CD4-positive, alpha-beta T cell treated with Interleukin-2 at 100 ng/mL for 4 hours (primary cell): ENCODE measurements at places on chromosomes 7 and 10.

DNA sequence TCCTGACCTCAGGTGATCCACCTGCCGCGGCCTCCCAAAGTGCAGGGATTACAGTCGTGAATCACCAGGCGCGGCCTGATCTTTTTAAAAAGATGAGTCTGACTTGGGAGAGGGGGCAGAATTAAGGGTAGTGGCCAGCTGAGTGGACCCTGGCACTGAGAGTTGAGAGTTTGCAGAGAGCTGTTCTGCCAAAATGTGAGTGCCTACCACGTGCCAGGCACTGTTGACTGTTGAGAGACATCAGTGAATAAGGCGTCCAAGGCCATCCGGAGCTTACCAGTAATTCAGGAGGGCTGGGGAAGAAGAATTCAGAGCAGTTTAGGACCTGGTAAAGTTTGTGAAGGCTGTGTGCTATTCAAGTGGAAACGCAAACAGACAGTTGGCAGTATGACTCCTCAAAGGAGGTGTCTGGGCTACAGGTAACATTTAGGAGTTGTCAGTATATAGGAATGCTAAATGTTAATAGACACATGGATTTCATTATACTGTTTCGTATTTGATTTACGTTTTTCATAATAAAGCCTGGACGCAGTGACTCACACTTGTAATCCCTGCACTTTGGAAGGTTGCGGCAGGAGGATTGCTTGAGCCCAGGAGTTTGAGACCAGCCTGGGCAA lies 1.5 kb downstream of the NIPSNAP2 start:
- DNase-seq = no peak

GRCh38 chr7:96061009-96061408 lies 260.9 kb downstream of the SLC25A13 start:
- DNase-seq = no peak

DNA sequence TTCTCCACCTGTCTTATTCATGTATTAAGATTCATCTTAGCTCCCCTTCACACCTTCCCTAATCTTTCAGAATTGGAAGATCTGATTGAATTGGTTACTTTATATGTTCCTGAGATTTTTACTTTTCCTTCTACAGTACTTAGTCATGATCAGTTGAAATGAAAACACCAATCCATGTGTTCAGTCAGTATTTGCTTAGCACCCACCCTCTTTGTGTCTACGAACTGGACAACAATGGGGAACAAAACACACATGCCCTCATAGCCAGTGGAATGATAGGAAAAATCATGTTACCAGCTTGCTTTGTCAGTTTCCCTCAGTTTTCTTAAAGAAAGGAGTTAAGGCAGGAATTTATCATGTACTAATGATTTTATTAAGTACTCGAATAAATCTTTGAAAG lies 2.0 kb downstream of the MASTL start:
- no peak for DNase-seq

GRCh38 chr7:151339651-151340382 lies 1.8 kb upstream of the NUB1 start:
- DNase-seq = peak; percentile 33

DNA sequence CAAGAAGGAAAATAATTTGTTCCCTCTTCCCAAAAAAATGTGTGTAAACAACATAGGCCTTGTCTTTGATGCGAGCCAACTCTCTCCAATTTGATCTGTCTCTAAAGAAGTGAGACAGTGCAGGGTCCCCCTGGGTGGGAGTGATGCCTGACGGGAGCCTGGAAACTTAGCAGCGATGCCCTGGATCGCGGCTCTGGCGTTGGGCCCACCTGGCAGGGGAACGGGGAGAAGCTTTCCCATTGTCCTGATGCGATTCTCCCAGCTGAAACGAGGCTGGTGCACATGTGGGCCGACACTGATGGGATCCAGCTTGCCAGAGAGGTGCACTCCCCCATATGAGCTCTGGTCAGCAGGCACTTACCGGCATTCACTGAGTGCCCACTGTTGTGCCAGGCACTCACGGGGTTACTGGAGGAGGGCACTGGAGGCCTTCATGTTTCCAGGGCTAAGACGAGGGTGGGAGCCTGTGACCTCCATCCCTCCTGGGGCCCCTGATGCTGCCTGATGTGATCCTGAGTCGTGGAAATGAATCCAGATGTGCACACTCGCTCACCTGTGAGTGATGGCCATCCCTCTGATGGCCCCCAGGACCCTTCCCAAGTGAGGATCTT lies 132.8 kb downstream of the PTPN20 start:
- DNase-seq = no peak
